ENCODE measurements at places on chromosomes 13 and 19.

DNA sequence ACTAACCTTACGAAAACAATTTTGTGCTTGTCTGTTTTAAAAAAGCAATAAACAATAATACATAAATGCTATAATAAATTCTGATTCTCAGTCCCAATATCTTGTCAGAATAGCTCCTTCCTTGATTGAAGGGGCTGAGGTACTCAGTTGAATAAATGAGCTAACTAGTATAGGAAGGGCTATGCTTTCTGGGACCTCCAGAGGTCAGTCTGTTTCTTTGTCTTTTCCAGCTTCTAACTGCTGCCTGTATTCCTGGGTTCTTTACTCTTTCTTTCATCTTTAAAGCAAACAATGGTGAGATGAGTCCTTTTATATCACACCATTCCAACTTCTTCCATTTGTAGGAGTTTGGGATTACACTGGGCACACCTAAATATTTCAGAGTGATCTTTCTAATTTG, 1297.0 kb upstream of the ATXN8OS start:
- no peak for DNase-seq

GRCh38 chr13:103156346-103156998, 90.3 kb upstream of the SLC10A2 start:
- DNase-seq: no peak

GRCh38 chr13:24267274-24267673, 42.1 kb upstream of the C1QTNF9 start:
- DNase-seq: no peak

DNA sequence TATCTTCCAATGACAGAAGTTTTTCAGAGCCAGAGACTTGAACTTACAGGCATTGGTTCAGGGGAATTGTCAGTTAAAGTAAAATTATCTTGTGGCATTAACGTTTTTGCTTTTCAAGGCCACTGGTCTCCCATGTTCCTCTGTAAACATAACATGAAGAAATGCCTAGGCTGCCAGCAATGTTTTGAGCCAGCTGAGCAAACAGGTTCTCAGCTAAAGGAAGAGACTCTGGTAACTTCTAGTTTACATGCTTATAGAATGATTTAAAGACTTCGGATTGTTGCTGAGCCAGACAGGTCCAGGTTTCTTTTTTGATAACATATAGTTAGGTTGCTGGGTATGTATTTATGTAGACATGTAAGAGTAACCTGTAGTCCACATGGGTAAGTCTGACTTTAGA, 35.7 kb downstream of the ZNF493 start:
- DNase-seq: no peak

- no peak for DNase-seq
These were observed 31.9 kb downstream of the ATP4B start for GRCh38 chr13:113625965-113626721.

GRCh38 chr13:31749929-31750328, 10.6 kb downstream of the RXFP2 start:
- no peak for DNase-seq

DNA sequence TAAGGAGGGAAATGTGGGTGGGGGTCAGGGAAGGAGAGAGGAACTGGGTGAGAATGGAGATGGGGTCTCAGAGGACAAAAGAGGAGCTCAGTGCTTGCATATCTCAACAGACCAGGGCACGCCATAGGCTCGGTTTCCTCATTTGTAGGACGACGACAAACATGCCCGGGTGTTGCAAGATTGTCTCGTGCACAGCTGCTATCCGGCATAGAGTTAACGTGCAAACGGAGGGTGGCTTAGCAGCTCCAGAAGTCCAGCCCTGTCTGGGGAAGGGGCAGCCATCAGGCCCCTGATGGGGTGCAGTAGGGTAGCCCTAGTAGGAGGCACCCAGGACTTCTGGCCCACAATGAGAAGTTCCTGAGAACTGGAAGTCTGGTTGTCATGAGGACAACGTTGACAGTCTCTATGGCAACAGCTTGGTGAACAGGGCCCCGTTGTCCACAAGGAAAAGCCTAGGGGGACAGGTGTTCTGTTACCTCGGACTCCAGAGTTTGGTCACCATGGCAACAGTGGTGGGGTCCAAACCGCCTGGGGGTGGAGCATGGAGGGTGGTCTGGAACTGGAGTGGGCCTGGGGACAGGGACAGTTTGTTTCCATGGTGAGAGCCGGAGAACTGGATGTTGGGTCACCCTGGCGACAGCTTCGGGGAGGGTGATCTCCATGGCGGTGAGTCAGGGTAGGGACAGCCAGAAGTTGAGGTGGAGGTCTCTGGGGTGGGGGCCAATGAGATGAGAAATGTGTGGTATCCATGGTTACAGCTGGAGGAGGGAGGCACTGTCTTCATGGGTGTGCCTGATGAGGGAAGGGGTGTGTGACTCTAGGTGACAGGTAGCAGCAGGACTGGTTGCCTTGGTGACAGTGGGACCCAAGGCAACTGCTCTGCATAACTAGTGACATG, 16.8 kb downstream of the TM6SF2 start:
- no peak for DNase-seq

DNA sequence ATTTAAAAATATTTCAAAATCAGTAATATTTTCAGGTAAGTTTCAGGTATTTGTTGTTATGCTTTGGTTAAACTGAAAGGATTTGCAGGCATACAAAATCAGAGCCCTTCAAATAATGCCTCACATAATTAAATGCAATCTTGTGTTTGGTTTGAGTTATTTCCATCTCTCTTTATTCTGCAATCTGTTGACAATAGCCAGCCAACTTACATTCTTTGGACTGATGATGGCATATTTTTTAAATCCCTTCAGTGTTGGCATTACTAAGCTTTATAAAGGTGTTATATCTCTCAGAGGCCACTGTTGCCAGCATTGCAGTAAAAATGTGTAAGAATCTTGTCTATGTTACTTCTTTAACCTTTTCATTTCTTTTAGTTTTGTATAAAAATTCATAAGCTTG, 257.2 kb upstream of the RFC3 start:
- no peak for DNase-seq

- DNase-seq: no peak
These were observed 730 bp upstream of the ABCC4 start for GRCh38 chr13:95301968-95302393.

DNA sequence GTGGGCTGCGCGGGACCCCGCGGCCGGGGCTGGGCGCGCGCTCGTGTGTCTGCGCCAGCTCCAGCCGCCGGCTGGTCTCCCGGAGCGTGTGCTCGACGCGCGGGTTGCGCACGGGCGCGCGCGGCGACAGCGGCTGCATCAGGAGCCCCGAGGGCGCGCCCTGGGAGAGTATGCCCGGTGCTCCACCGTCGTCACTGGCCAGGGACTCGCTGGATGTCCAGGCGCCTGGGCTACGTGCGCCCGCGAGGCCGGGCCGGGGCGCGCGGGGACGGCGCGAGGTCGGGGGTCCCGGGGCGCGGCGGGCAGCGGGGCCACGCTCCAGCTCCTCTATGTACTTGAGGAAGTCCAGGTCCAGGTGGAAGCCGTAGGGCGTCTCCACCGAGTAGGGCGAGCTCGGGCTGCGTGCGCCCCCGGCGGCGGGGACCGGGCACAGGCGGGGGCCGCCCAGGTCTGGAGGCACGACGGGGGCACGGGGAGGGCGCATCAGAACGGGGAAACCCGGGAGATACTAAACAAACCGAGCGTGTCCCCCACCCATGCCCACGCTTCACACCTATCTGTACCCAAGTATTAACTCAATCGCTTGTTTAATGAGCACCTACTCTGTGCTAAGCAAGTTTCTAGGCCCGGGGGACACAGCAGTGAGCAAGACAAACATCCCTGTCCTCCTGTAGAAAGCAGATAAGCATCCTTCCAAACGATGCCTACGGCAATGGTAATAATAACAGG, 7.6 kb downstream of the KANK3 start:
- no peak for DNase-seq

- no peak for DNase-seq
These were observed 48.4 kb upstream of the CACNA1A start for GRCh38 chr19:13554506-13555240.

DNA sequence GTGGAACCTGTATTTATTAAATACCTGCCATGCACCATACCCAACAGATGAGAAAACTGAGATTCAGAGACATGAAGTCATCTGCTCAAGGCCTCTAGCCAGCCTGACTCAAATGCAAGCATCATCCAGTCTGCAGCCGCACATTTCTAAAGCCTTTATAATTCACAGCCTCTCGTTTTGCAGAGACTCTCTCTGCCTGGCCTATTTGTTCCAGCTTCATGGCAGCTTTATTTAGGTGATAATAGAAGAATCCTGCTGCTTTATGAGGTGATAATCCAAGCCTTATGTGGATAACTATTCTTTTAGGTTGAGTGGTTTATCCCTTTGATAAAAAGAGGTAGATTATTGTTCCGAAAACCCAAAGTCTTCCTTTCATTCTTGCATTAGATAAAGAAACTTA, 58.4 kb downstream of the OXGR1 start:
- no peak for DNase-seq

- DNase-seq: no peak
These were observed 29.3 kb upstream of the PSG8 start for GRCh38 chr19:42794765-42795164.

DNA sequence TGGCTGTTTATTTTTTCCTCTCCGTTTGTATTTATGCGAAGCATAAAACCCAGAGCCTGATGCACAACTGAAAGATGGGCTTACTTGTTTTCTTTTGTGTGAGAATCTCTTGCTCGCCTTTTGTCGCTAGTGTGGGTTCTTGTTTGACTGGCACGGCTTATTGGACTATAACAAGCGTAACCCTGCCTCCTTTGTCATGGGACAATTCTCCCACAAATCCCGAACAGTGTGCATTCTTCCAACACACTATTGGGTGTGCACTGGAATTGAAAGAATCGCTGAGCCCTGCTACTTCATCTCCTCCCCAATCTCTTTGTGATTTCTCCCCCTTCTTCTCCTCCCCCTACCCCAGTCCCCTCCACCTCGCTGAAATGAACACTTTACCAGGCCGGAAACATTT, 110.8 kb downstream of the ZIC5 start:
- no peak for DNase-seq

DNA sequence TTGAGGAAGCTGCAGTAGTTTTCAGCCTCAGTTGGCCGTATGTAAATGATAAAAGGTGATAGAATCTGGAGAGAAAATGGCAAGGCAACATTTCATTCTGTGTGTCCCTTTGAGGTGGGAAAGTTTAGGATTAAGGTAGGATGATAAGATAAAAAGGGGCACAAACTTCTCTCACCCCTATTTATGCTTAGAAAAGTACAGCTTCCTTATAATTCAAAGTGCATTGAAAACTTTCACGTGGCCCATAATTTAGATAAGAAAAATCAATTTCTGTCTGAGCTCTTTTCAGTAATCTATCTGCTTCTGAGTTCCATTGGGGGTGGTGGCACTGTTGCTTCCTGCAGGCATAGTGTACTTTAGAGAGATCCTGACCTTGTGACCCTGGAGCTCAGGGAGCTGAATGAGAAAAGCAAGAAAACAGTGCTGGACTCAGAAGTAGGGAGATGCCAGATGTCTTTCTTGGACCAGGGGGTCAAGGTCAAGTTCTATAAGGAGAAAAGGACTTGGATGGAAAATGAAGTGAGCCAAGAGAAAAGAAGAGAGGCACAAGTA, 187.3 kb downstream of the NDFIP2 start:
- no peak for DNase-seq

DNA sequence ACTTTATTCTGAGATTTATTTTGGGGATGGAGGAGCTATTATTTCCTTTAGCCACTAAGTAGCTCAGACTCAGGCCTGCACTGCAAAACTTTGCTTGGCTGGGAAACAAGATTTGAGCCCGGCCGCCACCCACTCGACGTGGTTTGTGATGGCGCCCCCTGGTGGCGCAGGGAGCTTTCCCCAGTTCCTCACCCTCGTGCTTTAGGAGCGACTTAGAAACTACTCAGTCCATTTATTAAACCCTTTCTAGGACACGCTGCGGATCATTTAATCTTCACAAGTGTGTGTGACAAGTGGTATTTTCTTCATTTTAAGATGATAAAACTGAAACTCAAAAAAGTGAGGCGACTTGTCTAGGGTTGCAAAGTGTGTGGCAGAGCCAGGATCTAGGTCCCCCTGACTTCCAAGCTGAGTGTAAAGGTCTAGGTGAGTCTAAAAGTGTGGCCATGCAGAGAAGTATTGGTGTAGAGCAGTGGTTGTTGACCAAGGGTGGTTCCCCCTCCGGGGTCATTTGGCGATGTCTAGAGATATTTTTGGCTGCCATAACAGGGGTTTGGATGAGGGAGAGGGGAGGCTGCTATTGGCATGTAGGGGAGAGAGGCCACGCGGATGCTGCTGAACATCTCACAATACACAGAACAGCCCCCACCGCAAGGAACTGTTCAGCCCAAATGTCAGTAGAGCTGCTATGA, 2.2 kb downstream of the CXCL17 start:
- DNase-seq: peak; percentile 89

DNA sequence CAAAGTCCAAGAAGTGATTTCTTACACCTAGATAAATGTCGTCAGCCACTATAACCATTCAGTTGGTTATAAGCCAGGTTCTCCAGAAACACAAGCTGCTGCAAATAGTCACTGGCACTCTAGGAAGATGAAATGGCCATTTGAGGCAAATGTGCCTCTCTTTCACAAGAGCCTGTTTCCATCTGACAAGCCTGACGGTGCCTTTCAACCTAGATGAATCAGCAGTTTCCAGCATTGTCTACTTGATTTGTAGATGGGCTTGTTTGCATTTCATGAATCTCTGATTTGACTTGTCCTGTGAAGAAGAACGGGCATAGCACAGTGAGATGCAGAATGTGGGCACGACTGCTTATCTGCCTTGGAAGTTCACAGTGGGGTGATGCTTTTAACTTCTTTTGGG, 327.2 kb downstream of the LMO7 start:
- DNase-seq: no peak

DNA sequence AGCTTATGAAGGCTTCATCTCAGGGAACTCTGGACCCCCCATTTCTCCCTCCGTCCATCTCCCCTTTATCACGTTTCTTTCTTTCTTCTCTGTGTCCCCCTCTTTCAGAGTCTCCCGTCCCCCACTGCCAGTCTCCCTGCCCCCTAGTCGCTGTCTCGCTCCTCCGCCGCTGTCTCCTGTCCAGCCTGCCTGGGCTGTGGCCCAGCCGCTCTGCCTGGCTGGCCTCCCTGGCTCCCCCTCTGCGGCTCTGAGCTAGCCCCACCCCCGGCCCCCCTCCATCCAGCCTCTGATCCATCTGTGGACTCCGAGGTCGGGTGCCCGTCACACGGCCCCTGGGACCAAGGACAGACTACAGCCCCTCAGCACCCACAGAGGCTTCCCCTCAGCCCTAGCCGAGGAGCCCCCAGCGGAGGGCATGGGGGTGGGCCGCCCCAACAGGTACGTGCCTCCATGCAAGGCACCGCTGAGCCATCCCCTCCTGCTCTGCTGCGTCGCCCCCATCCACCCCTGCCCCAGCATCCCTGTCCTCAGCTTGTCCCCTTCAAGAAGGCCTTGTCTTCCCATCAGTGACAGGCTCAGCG, 1.1 kb upstream of the KCNJ14 start:
- no peak for DNase-seq

DNA sequence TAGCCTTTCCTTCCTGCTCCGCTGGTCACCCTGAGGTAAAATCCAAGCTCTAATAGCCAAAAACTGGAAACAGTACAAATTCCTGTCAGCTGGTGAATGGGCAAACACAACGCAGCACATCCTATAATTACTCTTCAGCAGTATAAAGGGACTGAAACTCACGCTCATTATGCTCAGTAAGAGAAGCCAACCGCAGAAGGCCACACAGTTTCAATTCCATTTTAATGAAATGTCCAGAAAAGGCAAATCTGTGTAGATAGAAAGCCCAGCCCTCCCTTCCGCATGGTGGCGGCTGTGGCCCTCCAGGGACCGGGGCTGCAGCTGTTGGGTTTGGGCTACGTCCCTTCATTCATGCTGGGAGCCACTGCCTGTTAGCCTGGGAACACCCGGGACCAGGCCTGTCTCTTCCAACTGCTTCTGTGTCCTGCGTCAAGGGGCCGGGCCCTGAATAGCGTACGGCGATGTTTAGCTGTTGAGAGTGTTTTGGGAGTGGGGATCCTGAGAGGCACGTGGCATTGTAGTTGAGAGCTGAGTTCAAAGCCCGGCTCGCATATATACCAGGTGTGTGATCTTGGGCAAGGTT, 23.5 kb downstream of the NKPD1 start:
- no peak for DNase-seq

Measured in activated CD4-positive, alpha-beta T cell treated with anti-CD3 and anti-CD28 coated beads, Interleukin-2, amount 50 U/mL, for 48 hours (primary cell).